ENCODE measurements at places on chromosomes 16 and 17.

DNA sequence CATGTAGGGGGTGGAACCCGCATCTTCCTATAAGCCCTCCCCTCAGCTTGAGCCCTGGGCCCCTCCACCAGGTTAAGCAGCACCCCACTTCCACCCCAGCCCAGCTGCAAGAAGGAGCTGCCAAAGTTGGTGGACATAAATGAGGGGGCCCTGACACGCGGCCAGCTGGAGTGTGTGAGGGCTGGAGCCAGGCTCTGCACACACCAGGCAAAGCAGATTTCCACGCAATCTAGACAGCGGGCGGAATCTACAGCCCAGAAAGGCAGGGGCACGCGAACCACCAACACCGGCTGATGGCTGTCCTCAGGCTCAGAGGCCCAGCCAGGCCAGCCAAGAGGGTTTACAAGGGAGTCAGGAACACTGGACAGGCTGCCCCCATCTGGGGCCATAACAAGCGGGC is 171.2 kb downstream of the ZNF423 start:
- DNase-seq = no peak

- DNase-seq = no peak
These were observed 232.1 kb downstream of the STX8 start for GRCh38 chr17:9343516-9343915.

- DNase-seq = no peak
These were observed 2111.5 kb downstream of the TP53TG3F start for GRCh38 chr16:35570946-35571345.

DNA sequence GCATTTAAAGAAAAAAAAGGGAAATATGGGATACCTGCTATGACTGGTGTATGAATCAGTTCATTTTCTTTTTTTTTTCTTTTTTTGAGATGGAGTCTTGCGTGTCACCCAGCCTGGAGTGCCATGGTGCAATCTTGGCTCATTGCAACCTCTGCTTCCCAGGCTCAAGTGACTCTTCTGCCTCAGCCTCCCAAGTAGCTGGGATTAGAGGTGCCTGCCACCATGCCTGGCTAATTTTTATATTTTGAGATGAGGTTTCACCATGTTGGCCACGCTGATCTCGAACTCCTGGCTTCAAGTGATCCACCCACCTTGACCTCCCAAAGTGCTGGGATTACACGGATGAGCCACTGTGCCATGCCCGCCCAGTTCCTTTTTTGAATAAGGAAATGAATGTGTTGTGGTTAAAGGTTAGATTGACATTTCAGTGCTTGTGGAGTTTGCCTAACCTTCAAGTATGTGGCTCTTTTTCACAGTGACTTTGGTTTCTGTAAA is 7.7 kb downstream of the HAPSTR1 start:
- peak; percentile 54 for DNase-seq

DNA sequence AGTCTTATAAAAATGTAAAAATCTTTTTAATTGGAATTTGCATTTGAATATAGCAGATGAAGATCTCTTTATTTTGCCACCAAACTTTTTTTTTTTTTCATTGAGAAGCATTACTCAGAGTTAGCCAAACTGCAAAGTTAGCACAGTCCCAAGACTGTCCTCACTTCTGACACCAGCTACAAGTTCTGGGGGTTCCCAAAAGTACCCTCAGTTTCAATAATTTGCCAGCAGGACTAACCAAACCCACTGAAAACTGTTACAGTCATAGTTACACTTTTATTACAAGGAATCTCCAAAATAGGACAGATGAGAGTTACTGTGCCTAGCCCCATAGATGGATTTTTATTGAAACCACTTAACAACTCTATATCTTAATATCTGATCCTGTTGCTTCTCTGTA is 144.1 kb downstream of the CHD9 start:
- DNase-seq = no peak

- DNase-seq = no peak
These were observed 172.7 kb downstream of the ANKFN1 start for GRCh38 chr17:56326001-56326359.
